ENCODE measurements at places on chromosomes 11 and 22.

DNA sequence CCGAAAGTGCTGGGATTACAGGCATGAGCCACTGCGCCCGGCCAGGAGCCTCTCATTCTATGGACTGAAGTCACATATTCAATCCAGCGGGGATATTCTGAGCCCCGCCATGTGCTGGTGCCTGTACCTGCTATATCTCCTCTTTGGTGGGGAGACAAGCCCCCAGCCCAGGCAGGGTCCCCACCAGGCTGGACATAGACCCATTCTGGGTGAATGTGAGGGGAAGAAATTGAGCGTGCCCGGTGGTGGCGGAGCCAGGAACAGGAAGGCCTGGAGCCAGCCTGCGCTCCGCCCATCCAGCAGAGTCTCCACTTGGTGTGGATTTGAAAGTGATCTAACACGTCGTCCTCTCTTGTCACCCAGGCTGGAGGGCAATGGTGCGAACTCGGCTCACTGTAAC is 38.0 kb upstream of the CSNK1E start:
- DNase-seq = no peak

GRCh38 chr22:40703736-40704135 is 24.5 kb downstream of the MCHR1 start:
- no peak for DNase-seq

DNA sequence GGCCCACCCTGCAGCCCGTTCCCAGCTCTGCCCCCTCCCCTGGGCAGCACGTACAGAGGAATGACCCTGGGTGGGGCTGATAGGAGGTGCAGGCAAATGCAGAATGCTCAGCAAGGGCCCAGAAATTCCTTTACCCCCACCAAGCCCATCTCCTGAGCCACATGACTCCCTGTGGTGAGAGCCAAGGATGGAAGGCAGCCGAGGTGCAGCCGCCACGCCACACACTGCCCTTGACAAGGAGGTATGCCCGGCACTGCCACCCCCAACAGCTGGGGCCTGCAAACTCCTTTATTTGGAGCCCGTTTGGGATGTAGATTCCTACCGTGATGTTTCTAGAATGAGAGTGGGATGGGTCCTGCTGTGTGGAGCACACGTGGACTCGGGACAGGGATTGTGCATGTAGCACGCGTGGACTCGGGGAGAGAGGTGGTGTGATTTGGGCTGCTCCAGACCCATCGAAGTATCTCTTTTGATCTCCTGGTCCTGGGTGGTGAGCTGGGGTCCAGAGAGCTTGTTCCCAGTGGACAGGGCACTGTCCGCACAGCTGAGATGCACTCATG is 12.9 kb downstream of the GTSE1 start:
- DNase-seq = no peak

DNA sequence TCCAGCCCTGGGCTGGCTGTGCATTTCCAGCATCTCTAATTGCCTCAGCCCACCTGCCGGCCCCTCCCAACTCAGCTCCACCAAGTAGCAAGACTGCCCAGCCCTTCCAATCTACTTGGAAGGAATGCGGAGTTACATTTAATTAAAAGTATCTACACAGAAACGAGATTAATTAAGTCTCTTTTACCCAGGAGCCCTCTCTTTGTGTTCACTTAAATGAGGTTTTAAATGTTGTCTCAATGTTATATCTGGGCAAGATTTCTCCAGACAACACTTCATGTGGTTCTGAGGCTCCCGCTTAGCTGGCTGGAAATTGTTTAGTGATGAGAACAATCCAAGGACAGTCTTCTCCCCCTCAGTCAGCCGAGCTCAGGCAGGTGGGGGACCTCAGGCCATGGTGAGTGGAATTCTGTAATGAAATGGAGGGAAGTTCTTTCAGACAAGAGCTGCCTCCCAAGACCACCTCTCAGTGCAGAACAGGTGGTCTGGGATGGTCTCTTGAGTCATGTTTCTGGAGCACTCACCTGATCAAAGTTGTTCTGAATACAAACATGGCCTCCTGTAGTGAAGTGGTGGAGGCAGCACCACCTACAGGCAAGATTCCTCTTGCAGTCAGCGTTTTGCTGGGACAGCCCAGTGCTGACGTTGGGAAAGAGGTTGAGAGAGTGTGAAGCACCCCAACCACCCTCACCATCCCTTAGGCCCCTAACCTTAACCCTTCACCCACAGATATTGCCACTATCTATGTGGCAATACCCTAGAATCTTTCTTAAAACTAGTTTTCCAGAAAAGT is 371.6 kb downstream of the CADM1 start:
- DNase-seq = no peak

GRCh38 chr22:48941903-48942575 is 885.6 kb downstream of the BRD1 start:
- DNase-seq = no peak

- no peak for DNase-seq
These were observed 9.8 kb upstream of the SLC39A13 start for GRCh38 chr11:47398551-47398950.

- no peak for DNase-seq
These were observed 65.2 kb downstream of the ZBTB16 start for GRCh38 chr11:114124601-114125144.

DNA sequence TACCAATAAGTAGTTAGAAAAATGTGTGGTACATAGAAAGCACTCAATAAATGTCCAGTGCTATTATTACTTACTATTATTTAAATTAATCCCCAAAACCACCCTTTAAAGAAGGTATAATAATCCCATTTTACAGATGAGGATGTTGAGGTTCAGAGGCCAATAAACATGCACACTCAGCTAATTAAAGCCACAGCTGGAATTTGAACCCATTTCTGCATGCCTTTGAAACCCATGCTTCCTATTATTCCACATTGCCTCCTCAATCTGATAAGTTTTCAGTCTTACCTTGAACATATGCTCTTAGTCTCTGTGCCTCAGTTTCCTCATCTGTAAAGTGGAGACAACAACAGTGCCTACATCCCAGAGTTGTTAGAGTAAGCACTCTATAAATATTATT is 52.8 kb downstream of the CCDC34 start:
- no peak for DNase-seq

DNA sequence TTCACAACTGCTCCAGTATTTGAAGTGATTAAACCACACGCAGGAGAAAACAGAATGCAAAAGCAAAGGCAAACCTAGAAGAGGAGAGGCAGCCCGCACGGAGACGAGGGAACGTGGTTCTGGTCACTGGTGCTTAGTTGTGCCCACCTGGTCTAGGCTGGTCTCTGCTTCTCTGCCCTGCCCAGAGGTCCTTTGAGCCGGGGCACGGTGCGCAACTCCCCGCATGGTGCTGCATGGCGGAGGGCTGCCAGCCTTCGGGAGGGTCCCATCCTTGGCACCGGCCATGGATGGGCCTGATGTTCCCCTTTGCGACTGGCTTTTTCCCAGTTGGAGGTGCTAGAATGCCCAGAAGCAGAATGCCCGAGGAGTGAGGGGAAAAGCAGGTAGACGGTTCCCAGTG is 46.1 kb downstream of the KCNC1 start:
- no peak for DNase-seq

GRCh38 chr11:61827571-61828378 is at the start of gene FADS2:
FADS2 (plus strand) TSS chr11:61828300; CDS start chr11:61828391, 91 bp downstream.
- DNase-seq = no peak

- no peak for DNase-seq
These were observed 7.3 kb downstream of the TRIM21 start for GRCh38 chr11:4385978-4386740.

- no peak for DNase-seq
These were observed 13.6 kb downstream of the GLB1L3 start for GRCh38 chr11:134289789-134290188.

GRCh38 chr11:102421261-102421660 is 31.3 kb downstream of the TMEM123 start:
- no peak for DNase-seq

GRCh38 chr11:58061813-58062212 is 31.1 kb downstream of the OR6Q1 start:
- DNase-seq = no peak

GRCh38 chr11:10584071-10584501 is 15.6 kb upstream of the LYVE1 start:
- no peak for DNase-seq

DNA sequence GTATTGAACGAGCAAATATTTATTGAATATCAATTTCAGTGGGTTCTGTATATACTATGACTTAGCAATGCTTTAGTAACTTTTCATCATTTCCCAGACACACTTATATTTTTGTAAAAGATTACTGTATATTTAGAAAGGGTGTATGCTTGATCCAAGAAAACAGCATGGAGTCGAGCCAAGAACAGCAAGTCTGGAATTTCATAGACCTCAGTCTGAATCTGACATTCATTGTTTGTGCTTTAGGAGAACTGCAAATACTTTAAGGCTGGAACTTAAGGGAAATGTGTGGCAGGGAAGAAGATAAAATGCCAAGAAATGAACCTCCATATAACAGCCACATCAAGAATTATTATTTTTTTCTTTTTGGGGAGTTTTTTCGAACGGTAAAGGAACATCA is 1156.8 kb downstream of the LRRC4C start:
- DNase-seq = no peak

GRCh38 chr22:22856364-22856763 is 31.3 kb upstream of the IGLL5 start:
- DNase-seq = no peak
